ENCODE measurements at places on chromosomes 5 and 9. TPM values are rescaled to one million over a fixed set of nuclear protein-coding genes. Genes with fewer than 3 reads are reported as not detected.

Gene LRRC19
- total RNA-seq = not detected

Gene ZFP2
- 0.89 TPM for total RNA-seq

Gene PCDH12
- 0.14 TPM for total RNA-seq

Gene FCN1
- total RNA-seq = 2.3 TPM

Gene DNAH5
- not detected for total RNA-seq

Gene TMEM174
- not detected for total RNA-seq

Gene PCDHA4
- total RNA-seq = not detected

Gene SLC36A3
- not detected for total RNA-seq

Gene GFRA3
- not detected for total RNA-seq

Gene ANKRD34B
- not detected for total RNA-seq

Gene PDZD2
- 0.22 TPM for total RNA-seq

Gene PCDHB7
- not detected for total RNA-seq

Gene SLC27A6
- not detected for total RNA-seq

Gene N4BP3
- total RNA-seq = 5.3 TPM

Gene SHISAL2B
- total RNA-seq = not detected

Gene OCLN
- 3.3 TPM for total RNA-seq

Gene STPG3
- total RNA-seq = not detected

Gene DRD1
- total RNA-seq = not detected

Data from activated naive CD8-positive, alpha-beta T cell treated with anti-CD3 and anti-CD28 coated beads, Interleukin-2, amount 10 ng/mL, durations not matched to agents 7 days and 5 days (primary cell).